ENCODE measurements at places on chromosomes 1 and 21.

DNA sequence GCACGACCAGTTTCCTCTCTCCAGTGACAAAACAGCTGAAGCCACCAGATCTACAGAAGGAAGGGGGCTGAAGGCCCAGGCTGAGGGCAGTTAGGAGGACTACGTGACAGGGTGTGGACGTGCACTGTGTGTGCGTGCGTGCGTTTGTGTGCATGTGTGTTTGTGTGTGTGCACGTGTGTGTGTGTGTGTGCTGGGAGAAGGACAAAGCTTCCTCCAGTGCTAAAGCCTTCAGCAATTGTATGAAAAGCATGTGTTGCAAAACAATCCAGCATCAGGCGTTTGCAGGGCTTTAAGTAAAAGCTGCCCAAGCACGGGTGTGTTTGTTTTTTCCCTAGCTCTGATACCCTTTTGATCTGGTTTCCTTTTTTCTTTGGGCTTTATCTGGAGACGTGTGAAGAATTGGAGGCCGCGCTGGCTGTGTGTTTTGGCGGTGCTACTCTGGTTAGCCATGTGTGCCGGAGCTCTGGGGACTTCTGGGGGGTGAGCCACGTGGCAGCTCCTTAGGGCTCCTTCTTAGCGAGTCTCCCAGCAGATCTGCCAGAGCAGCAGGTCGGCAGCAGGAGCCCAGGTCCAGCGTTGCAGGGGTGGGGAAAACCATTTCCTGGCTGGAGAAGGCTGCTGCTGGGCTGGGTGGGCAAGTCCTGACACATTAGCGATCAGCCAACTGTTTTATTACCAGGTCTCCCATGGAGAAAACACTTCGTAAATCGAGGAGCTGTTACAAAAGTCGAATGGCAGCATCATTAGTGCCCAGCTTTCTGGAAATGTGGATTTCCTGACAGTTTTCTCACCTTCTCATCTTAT is 73.4 kb downstream of the UCK2 start:
- DNase-seq: peak; percentile 32

DNA sequence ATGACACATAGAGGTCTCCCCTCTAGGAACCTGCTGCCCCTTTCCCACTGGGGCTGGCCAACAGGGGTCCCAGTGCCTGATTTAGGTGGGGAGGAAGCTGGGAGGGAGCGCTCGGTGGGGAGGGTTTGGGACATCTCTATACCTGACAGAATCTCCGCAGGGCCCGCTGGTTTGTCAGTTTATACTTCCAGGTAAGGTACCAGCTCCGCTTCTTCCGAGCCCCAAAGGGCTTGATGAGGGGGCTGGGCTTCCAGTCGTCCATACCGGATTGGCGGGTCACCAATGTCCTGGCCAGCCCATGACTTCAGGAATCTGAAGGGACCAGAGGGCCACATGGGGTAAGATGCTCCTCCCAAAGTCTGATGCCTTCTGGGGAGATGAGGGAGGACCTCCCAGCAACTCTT is 672 bp downstream of the POMGNT1 start:
- no peak for DNase-seq

GRCh38 chr1:57976216-57976615 is 552.4 kb upstream of the DAB1 start:
- DNase-seq: no peak

DNA sequence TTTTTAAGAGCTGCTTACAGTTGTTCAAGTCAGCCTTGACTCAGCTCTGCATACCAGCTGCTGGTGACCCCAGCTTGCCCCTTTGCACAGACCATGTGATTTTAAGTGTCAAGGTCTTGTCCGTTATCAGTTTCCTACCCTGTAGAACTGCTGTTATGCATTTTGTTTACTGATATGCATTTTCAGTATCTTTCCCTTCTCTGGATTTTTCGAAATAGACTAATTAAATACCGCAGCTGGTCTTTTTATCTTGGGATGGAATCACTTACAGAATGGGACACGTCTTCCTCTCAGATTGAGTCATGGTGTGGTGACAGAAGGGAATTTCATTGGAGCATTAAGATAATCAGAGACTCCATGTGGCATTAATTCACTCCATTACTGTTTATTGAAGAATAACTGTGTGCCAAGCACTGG is 145.6 kb downstream of the FMN2 start:
- peak; percentile 71 for DNase-seq

- DNase-seq: no peak
These were observed 82.5 kb downstream of the OSBPL9 start for GRCh38 chr1:51699391-51699790.

- DNase-seq: peak; percentile 63
These were observed 6.5 kb upstream of the ATP1A2 start for GRCh38 chr1:160108888-160109662.

- DNase-seq: peak; percentile 59
These were observed 9.2 kb downstream of the ZNF496 start for GRCh38 chr1:247322442-247322841.

GRCh38 chr1:63955370-63956145 is 181.7 kb downstream of the ROR1 start:
- DNase-seq: peak; percentile 22

GRCh38 chr21:26095131-26095530 is 75.4 kb downstream of the APP start:
- peak; percentile 34 for DNase-seq

GRCh38 chr1:93489756-93490155 is 41.8 kb downstream of the FNBP1L start:
- DNase-seq: no peak

DNA sequence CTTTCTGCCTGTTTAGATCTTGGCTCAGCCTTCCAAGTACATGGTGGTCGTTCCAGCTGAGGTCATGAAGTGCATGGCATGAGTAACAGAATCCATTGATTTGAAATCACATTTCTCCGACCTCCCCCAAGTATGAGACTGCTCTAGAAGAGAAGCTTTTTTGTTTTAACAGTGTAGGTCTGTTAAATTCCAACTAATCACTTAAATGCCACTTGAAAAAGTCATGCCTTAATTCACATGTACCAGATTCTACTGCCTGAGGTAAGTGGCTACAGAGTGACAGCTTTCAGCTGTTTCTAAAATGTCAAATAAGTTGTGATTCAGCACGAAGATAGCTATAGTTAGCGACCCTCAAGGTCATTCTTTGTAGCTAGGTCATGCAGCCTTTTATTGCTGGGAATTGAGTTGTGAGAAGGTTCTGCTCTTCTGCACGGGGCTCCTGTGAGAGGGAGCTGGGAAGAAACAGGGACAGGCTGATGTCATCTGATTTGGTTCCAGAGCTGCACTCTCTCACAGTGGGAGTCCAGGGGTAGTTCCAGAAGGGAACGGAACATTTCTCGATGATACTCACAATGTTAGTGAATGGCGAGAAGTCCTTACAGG is 112.7 kb downstream of the VPS13D start:
- DNase-seq: no peak

GRCh38 chr1:182602935-182603645 is 1.1 kb downstream of the RGS16 start:
- DNase-seq: no peak

DNA sequence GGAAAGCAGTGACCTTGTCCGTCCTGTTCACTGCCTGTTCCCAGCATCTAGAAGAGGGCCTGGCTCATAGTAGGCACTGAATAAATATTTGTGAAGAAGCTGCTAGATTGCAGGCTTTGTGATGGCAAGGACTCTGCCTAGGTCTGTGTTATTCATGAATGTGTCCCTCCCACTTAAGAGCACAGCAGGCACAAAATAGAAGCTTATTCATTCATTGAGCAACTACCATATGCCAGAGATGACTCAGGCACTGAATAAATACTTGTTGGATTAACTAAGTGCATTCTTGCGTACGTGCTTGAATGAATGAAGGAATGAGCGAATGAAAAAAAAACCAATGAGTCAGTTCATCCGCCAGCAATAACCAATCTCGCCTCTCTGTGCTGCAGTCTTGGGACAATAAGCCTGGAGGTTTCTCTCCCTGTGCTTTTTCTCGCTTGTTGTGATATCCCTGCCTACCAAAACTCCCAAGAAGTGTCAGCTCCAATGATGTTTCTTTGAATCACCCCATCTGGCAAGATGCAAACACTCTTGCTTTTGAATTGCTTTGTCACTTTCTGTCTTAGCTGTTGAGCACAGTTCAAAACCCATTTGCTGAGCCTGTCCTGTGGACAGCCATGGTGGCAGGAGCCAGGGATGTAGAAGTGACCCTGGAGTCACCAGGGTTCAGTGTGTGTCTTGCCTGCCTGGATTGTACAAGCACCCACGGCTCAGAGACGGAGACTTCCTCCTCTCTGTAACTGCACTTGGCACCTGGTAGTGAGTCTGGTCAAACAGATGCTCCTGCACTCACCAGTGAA is 143.9 kb downstream of the KAZN start:
- DNase-seq: peak; percentile 99
